Activated CD4-positive, CD25-positive, alpha-beta regulatory T cell treated with anti-CD3 and anti-CD28 coated beads, Interleukin-2, amount 50 U/mL, for 16 hours (primary cell): ENCODE measurements at places on chromosomes 6 and 20.

DNA sequence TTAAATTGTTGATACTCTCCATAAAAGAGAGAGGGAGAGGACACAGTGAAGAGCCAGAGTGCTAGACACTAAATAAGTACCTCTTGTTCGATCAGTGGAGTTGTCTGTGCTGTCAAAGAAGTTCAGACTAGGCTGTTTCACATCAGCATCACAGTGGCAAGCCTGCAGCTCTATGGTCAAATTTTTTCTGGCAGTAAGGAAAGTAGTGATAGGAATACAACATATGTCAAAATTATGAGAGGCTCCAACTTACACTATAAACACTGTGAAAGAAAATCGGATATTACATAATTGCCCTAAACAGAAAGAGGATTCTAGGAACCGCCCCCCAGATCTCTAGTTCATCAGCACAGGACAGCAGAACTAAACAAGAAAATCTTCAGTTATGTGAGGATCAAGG is 23.1 kb downstream of the DNAH8 start:
- no peak for DNase-seq

GRCh38 chr6:151242420-151242861 is 2.7 kb downstream of the AKAP12 start:
- DNase-seq: no peak

DNA sequence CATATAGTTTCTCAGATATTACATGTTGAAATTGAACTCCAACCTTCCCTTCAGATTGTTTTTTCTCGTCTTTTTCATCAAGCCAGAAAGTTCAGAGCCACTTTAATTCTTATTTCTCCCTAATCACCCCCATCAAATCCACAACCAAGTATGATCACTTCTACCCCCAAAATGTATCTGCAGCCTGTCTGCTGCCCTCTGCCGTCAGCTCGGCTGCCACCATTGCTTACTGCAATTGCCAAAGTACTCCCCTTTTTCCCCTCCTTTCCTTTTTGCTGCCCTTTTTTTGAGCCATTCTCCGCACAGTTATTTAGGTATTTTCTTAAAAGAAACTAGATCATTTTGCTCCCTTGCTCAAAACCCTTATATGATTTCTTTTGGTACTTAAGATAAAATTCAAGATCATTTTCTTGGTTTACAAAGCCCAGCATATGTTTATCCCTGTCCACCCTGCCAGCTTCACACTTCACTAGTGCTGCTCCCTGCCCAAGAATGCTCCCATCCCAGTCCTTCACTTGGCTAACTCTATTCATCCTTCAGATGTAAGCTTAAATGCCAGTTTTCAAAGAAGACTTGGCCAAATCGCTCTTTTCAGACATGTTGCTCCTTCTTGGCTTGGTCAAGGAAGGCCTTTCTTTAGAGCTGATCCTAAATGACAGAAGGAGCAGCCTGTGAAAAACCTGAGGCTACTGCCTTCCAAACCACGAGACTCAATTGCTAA is 63.7 kb downstream of the SH3BGRL2 start:
- no peak for DNase-seq

GRCh38 chr6:42316981-42317380 is 99.3 kb upstream of the MRPS10 start:
- no peak for DNase-seq

- no peak for DNase-seq
Observed at GRCh38 chr20:16554766-16555543, 18.3 kb downstream of the KIF16B start.

DNA sequence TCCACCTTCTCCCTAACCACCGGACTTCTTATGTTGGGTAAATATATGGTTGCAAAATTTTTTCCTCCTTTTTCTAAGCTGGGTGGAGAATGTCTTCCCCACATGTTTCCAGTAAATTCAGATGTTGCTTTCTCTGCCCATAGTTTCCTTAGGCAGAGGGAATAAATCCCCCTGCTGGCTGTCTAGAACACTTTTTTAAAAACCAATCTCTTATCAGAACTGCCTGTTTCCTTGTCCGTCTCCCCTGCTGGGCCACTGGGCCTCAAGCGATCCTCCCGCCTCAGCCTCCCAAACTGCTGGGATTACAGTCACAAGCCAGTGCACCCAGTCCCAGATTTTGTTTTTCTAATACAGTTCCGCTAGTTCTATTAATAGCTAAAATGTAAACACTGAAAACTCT is 9.9 kb upstream of the WFDC2 start:
- no peak for DNase-seq

- DNase-seq: no peak
Observed at GRCh38 chr20:36101192-36101591, 53.3 kb upstream of the EPB41L1 start.

- DNase-seq: no peak
Observed at GRCh38 chr20:63497946-63498935, 642 bp downstream of the EEF1A2 start.

DNA sequence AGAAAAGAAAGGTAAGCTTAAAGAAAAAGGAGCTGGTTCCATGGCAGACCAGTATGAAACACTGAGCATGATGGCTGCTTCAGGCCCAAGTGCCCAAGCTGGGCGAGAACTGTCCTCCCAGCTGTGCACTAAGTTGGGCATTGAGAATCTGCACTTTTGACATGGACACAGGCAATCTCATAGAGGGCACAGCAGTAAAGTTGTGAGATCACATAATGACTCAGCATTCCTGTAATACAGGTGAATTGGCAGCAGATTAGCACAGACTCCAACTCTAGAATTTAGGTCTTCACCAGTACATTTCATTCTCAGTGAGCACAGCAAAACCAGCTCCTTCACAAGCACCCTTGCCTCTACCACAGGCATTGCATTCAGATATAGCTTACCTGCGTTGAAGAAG is 343.4 kb downstream of the PKHD1 start:
- DNase-seq: no peak

- DNase-seq: no peak
Observed at GRCh38 chr20:9877932-9878495, 39.1 kb upstream of the PAK5 start.

GRCh38 chr6:150426198-150426597 is 57.4 kb downstream of the IYD start:
- DNase-seq: no peak

- peak; percentile 21 for DNase-seq
Observed at GRCh38 chr6:37239950-37240713, 17.4 kb upstream of the TBC1D22B start.

DNA sequence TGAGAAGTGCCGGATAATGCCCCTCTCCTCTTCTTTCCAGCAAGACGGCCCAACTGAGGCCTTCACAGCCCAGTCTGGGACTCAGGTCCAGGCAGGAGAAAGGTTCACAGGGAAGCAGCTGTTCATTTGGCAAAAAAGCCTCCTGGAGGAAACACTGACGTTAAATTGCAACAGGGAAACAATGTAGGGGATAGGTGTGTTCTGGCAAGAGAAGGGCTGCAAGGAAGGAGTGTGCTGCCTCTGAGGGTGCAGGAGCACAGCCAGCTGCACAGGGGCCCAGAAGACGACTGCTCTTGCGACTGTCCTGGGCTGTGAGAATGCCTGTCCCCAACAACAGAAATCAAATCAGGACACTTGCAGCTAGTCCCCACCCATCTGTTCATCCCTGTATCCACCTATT is 70.6 kb upstream of the PMEPA1 start:
- no peak for DNase-seq

- DNase-seq: no peak
Observed at GRCh38 chr6:24031496-24031895, 94.5 kb upstream of the NRSN1 start.

- DNase-seq: no peak
Observed at GRCh38 chr6:107894809-107895396, 63.1 kb downstream of the SEC63 start.
